ENCODE measurements at places on chromosomes 1 and 21.

DNA sequence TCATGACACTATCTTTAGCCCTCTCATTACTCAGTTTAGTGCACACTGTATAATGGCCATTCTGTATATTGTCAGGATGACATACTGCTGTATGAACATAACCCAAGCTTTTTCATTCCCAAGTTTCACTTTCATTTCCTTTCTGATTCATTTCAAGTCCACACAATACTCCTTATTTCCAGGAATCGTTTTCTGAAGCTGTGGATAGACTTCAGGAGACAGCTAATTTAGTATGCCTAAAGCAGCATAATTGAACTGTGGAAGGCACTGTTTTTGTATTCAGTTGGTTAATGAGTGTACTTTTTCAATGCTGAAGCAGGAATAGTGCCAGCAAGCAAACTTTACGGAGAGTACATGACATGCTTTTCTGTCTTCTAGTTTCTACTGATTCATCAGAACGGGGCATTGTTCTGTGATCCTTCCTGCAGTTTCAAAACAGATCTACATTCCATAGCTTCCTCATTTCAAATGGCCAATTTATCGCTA lies 578.5 kb upstream of the ZP4 start:
- DNase-seq: no peak

DNA sequence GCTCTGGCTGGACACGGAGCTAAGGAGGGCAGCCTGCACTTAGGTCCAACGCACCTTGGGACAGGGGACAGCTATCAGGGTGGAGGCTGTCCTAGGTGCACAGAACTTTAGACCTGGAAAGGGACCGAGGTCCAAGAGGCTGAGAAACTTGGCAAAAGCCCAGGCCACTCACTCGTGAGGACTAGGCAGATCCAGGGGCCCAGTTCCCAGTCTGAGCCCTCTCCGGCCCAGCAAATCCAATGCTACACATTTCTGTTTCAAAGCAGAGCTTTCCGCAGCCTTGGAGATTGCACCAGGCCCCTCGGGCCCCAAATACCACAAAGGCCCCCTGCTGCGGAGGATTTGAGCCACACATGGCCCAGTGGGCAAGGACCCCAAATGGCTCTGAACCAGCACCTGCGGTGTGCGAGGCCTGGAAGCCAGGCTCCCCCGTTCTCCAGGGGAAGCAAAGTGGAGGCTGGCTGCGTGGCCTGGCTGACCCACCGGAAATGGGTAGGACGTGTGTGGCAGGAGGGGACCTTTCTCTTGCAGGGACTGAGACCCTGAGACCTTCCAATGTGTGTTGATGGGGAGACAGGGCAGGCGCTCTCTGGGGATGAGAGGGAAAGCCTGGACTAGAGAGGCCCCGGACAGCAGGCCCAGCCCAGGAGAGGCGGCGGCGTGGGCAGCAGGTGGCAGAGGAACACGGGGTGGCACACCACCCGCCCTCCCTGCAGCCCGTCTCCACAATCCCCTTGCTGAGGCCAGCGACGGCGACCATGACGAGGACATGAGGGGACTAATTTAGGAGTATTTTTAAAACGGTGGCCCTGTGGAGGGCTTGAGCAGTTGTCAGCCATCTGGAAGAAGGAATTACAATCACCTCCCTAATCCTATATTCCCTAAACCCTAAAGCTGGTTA lies 118.7 kb downstream of the CASZ1 start:
- no peak for DNase-seq

DNA sequence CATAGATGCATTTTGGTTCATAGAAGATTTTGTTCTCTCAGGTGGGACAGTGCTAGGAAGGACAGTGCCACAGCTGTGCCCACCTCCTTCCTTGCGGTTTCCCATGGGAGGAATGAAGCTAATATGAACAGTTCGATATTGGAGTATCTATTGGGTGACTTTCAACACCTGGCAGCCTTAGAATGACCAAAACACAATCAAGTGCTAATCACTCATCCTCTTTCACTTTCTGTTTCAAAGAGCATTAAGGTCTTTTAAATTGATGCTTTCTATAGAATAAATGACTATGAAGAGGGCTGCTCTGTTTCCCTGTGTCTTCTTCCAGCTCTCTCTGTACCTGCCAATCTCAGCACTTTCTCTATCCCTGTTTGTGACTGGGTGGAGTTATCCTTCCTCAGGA lies 784.0 kb downstream of the MRPL39 start:
- DNase-seq: no peak

DNA sequence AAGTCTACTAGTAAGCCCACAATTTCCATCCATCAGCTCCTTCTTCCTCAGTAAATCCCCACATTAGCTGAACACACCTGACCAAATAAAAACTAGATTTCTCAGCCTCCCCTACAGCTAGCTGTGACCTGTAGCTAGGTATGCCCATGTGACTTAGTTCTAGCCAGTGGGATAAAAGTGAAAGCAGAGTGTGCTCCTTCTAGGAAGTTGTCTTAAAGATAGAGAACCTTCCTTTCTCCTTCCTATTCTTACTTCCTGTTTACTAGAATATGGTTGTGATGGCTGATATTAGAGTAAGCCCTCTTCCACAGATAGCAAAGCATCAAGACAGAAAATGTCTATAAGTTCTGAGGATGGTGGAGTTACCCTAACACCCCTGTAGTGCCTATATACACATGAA lies 67.0 kb downstream of the PIK3R3 start:
- DNase-seq: no peak

GRCh38 chr21:26047279-26047967 lies 123.1 kb downstream of the APP start:
- DNase-seq: no peak

DNA sequence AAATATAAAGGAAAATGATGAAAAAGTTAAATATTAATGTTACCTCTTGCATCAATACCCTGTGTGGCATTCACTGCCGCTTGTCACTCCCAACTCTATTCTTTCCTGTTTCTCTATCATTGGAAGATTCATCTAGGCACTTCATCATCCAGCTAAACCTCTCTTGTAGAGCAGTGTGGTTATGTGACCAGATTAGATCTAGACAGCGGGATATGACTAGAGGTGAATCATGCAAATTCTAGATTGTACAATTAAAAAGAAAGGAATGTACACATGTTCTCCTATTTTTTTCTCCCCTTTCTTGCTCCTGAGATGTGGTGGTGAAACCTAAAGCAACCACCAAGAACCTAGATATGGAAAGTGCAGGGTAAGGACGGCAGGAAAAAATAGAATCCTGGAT lies 174.1 kb downstream of the LBR start:
- DNase-seq: no peak

DNA sequence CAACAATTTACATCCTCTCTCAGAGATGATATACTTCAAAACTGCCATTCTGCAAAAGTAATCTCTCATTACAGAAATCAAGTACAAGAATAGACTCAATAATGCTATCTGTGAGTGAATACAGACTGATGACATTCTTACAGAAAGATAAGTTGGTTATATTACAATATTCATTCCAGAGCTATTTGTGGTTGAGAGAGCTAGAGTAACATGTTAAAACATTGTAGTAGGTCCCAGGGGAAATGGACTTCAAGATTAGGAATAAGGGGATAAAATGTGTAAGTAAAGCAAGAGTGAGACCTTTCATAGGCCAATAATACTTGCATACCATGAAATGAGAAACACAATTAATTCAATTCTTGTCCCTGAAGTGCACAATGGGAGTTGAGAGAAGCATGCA lies 1.5 kb downstream of the F13B start:
- DNase-seq: no peak
